Stimulated activated CD8-positive, alpha-beta memory T cell treated with anti-CD3 and anti-CD28 coated beads, Interleukin-2, amount 100 ng/mL, for 1 hour (primary cell): ENCODE measurements at places on chromosomes 7 and 10.

- DNase-seq: no peak
Observed at GRCh38 chr7:150367677-150368095, 936 bp upstream of the REPIN1 start.

- DNase-seq: no peak
Observed at GRCh38 chr10:95748349-95748748, 7.6 kb upstream of the ENTPD1 start.

DNA sequence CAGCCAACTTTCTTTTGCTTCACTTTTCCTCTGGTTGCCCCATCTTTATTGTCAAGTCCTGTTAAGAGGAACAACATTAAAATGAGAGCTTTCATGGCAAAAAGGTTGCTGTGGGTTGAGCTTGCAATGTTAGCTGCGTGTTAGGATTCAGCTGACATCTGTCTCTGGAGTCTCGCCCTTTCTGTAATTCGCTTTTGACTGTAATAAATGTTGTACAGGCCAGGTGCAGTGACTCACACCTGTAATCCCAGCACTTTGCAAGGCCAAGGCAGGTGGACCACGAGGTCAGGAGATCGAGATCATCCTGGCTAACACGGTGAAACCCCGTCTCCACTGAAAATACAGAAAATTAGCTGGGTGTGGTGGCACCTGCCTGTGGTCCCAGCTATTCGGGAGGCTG, 24.1 kb downstream of the MNX1 start:
- no peak for DNase-seq

GRCh38 chr7:102152672-102153598, 133.7 kb upstream of the SH2B2 start:
- DNase-seq: no peak
